Smooth muscle cell of the brain vasculature (primary cell): ENCODE measurements at places on chromosomes 13 and 19.

GRCh38 chr19:13493516-13494310, 12.6 kb downstream of the CACNA1A start:
- no peak for DNase-seq

DNA sequence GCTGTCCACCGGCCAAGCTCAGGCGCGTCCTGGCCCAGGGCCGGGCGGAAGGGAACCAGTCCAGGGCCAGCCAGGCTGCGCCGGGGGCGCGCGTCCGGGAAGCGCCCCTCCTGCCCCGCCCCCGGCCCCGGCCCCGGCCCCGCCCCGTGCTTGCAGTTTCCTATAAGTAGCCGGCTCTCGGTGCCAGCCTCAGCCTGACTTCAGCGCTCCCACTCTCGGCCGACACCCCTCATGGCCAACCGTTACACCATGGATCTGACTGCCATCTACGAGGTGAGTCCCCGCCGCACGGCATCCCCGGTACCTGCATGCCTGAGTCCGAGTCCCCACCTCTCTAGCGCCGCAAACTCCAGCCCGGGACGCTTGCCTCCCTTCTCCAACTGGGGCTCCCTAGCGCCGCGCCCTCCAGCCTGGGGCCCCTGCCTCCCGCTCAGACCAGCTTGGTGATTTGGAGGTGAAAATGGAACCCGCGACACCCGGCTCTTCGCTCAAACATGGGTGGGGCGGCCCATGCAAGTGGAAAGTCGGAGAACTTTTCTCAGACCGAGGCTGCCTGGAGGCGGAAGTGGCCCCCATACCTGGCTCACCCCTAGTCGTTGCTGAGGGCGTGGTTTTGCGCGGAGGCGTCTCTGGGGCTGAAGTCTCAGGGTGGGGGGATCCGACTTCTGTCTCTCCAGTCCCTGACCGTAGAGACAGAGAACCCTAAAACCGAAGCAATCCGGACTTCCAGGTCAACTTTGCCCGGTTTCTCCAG, at the start of gene ZFP36:
ZFP36 (plus strand) TSS at position 192 of the 754 bp plus-strand sequence; CDS start at position 250, 58 bp downstream.
- DNase-seq: no peak

- DNase-seq: no peak
These were observed 169.9 kb downstream of the USP12 start for GRCh38 chr13:27001705-27002104.

- no peak for DNase-seq
These were observed 8.1 kb upstream of the SEMA6B start for GRCh38 chr19:4567584-4568071.

DNA sequence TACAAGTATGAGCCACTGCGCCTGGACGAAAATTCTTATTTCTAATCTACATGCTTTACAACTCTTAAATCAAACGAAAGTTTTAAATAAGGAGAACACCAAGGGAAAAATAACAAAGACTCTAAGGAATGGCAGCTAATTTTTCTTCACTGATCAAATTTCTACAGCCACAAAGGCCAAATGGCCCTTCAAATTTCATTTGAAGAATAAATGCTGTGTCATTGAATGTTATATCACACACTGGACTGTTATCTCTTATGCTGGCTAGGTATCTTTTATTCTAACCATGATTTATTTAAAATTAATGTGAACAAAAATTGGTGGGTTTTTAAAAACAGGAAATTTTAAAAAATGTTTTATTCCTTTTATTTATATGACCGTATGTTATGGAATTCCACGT, 14.1 kb downstream of the SMAD9 start:
- DNase-seq: no peak

- DNase-seq: no peak
These were observed 72.2 kb upstream of the WASF3 start for GRCh38 chr13:26485288-26485687.

GRCh38 chr13:22047082-22047784, 376.4 kb downstream of the FGF9 start:
- no peak for DNase-seq

- DNase-seq: no peak
These were observed 21.7 kb downstream of the LILRB4 start for GRCh38 chr19:54684527-54684926.

DNA sequence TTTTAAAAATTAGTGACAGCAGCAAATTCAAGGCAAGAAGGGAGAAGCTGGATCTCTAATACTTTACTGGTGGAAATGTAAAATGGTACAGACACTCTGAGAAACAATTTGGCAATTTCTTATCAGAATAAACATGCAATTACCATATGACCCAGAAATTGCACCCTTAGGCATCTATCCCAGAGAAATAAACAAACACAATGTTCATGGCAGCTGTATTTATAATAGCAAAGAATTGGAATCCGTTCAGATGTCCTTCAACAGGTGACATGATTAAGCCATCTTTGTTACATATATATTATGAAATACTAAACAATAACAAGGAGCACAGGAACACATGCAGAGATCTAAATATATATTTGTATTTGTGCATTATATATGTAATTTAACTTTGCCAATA, 756.5 kb downstream of the SLITRK1 start:
- DNase-seq: no peak

GRCh38 chr13:96904232-96904631, 90.0 kb downstream of the OXGR1 start:
- no peak for DNase-seq

DNA sequence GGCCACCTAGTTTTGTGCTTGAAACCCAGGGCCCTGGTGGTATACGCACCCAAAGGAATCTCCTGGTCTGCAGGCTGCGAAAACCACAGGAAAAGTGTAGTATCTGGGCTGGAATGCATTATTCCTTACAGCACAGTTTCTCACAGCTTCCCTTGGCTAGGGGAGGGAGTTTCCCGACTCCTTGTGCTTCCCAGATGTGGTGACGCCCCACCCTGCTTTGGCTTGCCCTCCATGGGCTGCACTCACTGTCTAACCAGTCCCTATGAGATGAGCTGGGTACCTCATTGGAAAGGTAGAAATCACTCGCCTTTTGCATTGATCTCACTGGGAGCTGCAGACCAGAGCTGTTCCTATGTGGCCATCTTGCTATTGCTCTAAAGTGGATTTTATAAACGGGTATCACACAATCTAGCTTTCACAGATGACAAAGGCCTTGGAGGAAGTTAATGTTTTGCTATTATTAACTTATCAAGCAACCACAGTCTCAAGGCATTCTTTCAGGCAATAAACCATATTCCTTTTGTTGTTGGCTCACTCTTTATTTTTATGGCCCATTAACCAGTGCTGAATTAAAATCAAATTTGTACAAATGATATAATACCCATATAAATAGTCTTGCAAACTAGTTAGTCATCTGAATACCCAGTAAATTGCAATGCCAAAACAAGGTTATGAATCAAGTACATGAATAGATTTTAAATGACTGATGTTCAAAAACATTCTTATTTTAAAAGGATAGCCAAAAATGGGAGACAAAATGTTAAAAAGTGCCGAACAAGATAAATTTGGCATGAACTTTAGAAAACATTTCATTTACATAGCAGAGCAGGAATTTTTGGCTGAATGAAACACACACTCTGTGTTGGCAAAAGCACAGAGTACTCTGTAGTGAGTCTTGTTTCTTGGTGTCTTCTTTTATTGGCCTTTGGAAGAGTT, 475.4 kb upstream of the ARGLU1 start:
- no peak for DNase-seq

DNA sequence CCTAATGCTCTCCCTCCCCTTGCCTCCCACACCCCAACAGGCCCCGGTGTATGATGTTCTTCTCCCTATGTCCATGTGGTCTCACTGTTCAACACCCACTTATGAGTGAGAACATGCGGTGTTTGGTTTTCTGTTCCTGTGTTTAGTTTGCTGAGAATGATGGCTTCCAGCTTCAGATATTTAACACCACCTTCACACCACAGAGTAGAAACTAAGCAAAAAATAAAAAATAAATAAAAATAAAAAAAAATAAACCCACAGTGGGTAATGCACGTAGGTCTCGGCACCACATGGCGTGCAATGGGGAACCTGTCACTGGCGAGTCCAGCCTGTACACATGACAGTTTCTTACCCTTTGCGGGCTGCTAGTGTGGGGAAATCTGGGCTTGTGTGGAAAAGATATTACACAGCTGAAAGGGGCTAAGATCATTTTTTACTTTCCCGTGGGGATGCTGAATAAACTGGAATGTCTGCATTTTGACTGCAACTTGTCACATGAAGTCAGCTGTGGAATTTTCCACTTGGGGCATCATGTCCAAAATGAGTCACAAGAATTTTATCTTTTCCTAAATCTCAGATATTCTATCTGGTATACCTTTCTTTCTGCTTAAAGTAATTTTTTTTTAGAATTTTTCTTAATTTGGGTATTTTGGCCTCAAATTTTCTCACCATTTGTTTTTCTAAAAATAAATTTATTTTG, 170.5 kb downstream of the IRS2 start:
- DNase-seq: no peak

- DNase-seq: no peak
These were observed 133.5 kb upstream of the MIR17HG start for GRCh38 chr13:91214031-91214430.

GRCh38 chr13:77827332-77827731, 91.3 kb downstream of the EDNRB start:
- no peak for DNase-seq

- no peak for DNase-seq
These were observed 6.3 kb downstream of the TEAD2 start for GRCh38 chr19:49355909-49356353.

DNA sequence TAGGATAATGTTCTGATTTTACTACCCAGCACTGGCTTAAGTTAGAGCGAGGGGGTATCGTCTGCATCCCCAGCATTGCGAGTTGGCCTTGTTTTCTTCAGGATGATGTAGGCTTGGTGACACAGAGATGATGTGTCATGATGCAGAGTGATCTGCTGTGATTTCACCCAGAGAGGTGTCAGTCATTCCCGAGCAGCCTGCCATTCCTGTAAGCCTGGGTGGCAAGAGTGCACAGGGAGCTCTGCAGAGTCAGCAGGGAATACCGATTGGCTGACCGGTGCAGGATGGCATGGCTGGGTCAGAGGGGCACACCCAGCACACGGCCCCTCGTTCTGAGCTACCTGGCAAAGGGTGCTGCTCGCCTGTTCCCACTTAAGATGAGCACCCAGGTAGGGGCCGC, 15.8 kb upstream of the GJB6 start:
- no peak for DNase-seq

GRCh38 chr13:46866150-46866549, 30.7 kb downstream of the HTR2A start:
- no peak for DNase-seq

- DNase-seq: no peak
These were observed 128.4 kb downstream of the AKAP11 start for GRCh38 chr13:42400188-42400833.
